CD4-positive, alpha-beta T cell treated with Interleukin-6 for 4 hours (primary cell): ENCODE measurements at places on chromosomes 11 and 22.

GRCh38 chr11:44695169-44695833 lies 31.5 kb upstream of the TSPAN18 start:
- no peak for DNase-seq

GRCh38 chr22:41992496-41992895 lies 6.1 kb upstream of the WBP2NL start:
- no peak for DNase-seq

DNA sequence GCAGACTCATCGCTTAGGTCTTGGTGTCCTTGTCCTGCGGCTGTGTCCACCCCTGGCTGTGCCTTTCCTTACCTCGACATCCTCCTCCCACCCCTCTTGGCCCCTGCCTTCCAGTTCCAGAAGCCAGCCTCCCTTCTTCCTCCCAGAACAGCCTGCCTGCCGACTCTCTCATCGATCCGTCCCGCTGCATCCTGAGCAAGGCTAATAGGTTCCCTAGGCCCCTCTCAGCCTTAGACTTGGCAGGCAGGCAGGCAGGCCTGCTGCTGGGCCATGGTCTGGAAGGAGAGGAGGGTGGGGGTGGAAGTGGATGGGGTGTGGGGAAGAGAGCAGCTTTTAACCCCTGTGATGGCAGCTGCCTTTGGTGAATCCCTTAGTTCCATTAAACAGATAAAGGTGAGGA lies 196.7 kb upstream of the TBCEL start:
- no peak for DNase-seq

- DNase-seq, result no peak
These were observed 29.0 kb upstream of the PHLDA2 start for GRCh38 chr11:2958251-2958650.

DNA sequence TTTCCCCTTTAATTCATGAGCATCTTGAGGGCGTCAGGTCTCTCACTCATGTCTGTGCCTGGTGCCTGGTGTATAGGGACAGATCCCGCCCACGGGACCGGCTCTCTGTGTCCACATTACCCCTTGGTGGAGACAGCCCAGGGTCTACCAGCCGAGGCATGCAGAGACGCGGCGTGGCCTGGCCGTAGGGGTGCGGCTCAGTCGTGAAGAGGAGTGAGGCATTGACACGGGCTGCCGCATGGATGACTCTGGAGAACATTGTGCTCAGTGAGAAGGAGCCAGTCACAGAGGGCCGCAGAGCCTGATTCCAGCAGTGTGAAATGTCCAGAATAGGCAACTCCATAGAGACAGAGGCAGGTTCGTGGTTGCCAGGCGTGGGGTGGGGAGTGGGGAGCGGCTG lies 209.8 kb downstream of the TBC1D22A start:
- DNase-seq, result no peak
